D341Med (cell line): ENCODE measurements at places on chromosomes 2 and 18.

GRCh38 chr2:45191976-45192375 lies 182.7 kb upstream of the SIX2 start:
- DNase-seq, result no peak

- DNase-seq, result no peak
Observed at GRCh38 chr2:231015478-231015877, 19.6 kb downstream of the SPATA3 start.

DNA sequence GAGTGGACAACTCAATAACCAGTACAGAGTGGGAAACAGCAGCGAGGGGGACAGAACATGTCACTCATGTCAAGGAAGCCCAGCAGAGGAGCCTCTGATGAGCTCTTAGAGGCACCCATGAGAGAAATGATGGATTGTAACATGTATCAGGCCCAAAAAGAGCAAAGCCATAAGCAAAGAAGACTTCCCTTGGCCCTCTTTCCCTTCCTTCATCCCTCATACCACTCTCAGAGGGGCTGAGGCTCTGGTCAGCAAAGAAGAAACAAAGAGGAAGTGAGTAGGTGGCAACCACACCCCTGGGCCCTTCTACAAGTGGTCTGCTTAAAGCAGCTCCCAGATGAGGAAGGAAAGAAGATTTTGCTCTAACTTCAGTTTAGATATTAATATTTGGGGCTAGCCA lies 112.8 kb downstream of the CDC42EP3 start:
- no peak for DNase-seq

GRCh38 chr18:8842506-8842905 lies 137.2 kb downstream of the MTCL1 start:
- DNase-seq, result no peak

GRCh38 chr2:221485503-221485870 lies 86.6 kb downstream of the EPHA4 start:
- no peak for DNase-seq

GRCh38 chr18:57910134-57910533 lies 107.0 kb upstream of the ATP8B1 start:
- no peak for DNase-seq

- DNase-seq, result no peak
Observed at GRCh38 chr18:29311580-29311979, 1134.7 kb upstream of the CDH2 start.

GRCh38 chr2:207616185-207616584 lies 9.0 kb downstream of the METTL21A start:
- DNase-seq, result no peak

GRCh38 chr2:21020668-21021288 lies 23.1 kb downstream of the APOB start:
- no peak for DNase-seq

DNA sequence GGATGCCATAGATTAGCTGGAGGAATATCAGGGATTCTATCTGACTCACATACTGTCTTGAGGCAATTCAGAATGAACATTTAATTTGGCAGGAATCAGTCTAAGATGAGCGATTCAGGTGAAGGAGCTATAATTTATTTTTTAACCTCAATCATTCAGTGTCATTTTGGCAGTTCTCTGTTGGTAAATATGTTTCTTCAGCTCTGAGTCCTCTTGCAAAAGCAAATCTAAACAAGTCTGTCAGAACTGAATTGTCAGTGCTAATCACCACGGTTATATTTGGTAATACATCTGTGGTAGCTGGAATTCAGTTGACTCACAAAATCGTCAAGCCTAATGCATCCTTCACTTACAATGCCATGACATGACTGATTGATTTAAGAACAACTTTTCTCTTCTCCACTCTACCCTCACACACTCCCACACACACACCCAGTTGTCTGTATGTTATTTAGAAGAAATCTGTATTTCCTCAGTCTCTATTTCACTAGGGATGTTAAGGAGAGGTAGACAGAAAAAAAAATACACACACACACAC lies 516.6 kb upstream of the NXPH2 start:
- DNase-seq, result no peak

DNA sequence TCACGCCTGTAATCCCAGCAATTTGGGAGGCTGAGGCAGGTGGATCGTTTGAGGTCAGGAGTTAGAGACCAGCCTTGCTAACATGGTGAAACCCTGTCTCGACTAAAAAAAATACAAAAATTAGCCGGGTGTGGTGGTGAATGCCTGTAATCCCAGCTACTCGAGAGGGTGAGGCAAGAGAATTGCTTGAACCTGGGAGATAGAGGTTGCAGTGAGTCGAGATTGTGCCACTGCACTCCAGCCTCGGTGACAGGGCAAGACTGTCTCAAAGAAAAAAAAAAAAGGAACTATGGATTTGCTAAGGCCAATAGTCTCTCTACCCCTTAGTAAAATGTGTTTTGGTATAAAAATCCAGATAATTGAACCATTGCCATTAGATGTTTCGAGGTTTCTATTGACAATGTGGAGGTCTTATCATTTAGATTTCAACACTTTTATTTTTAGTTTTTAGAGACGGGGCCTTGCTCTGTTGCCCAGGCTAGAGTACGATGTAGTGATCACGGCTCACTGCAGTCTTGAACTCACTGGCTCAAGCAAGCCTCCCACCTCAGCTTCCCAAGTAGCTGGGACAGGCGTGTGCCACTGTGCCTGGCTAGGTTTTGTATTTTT lies 1.1 kb upstream of the TXNDC2 start:
- DNase-seq, result no peak

GRCh38 chr2:155424518-155424917 lies 726.0 kb downstream of the KCNJ3 start:
- no peak for DNase-seq

- DNase-seq, result no peak
Observed at GRCh38 chr2:5454051-5454390, 238.2 kb upstream of the SOX11 start.

DNA sequence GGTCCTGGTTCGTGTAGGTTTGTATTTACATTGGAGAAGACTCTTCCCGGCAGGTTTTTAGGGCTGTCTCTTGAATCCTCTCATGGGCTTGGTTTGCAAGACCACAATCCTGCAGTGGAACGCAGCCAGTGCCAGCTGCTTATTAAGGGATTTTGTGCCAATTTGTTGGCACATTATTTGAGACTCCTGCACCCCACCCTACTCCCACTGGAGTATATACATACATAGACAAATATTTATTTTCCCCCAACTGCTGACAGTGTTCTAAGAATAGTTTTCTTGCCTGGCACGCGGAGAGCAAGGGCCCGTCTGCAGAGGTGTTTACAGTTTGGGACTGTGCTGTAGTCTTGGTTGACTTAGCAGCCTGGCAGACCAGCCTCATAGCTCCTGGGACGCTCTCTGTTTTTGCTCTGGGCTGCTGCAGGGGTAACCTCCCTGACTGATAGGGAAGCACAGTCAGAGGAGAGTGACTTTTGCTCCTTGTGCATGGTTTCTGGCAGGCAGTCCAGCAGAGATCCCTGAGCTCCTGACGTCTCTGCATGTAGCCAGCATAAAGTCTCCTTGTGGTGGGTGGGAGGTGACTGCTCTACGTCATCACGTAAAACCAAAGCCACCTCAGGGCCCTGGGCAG lies 1.9 kb downstream of the LDLRAD4 start:
- no peak for DNase-seq

DNA sequence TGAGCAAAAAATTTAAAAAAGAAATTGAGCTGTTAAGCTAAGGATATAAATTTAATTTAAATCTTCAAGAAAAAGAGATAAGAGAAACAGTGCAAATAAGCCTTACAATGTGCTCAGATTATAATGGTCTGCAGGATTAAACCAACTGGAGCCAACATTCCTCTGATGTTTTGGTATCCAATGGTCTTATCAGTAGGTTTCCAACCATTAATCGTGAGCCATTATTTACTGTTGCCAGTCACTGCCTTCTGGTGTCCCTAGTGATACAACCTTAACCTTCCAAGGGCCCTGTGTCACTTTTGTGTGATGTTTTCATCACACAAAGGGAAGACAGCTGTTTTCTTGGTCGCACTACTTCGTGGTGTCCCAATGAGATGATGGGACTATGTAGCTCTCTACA lies 134.5 kb upstream of the CTAGE1 start:
- DNase-seq, result no peak

DNA sequence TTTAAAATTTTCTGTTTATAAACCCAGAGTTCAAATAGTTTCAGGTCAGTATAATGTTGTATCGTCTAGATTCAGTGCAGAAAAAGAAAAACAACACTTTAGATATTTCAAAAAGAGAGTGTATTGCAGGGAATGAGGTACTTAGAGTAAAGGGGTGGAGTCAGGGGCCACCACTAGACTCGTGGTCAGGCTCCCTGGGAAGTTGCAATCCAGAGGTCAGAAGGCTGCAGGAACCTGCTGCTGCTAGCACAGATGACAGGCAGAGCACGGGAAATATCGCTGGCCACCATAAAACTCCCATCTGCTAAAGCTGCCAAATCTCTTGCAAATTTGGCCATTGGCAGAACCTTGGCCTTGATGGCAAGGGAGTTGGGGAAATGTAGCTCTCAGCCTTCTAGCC lies 64.6 kb downstream of the THNSL2 start:
- no peak for DNase-seq

GRCh38 chr2:198408171-198408570 lies 603.8 kb downstream of the PLCL1 start:
- no peak for DNase-seq

DNA sequence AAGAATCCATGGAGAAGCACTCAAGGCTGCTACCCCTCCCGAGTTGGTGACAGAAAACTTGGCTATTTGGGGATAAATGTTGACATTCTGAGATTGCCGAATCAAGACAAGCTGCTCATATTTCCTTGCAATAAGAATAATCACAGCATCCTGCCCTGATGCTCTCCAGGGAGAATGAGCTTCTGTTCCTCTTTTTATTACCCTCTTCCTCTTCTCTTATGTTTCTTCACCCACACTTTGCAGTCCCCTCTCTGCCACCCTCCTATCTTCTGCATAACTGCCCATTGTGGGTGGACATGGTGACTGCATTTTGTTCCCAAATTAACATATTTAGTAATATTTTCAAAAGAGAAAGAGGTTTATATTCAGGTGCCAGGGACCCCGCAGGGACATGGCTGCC lies 11.9 kb upstream of the MSGN1 start:
- DNase-seq, result no peak
